ENCODE measurements at places on chromosomes 6 and 20.
A peak's percentile ranks its signal among the peaks of the same experiment; 100 is the strongest.

DNA sequence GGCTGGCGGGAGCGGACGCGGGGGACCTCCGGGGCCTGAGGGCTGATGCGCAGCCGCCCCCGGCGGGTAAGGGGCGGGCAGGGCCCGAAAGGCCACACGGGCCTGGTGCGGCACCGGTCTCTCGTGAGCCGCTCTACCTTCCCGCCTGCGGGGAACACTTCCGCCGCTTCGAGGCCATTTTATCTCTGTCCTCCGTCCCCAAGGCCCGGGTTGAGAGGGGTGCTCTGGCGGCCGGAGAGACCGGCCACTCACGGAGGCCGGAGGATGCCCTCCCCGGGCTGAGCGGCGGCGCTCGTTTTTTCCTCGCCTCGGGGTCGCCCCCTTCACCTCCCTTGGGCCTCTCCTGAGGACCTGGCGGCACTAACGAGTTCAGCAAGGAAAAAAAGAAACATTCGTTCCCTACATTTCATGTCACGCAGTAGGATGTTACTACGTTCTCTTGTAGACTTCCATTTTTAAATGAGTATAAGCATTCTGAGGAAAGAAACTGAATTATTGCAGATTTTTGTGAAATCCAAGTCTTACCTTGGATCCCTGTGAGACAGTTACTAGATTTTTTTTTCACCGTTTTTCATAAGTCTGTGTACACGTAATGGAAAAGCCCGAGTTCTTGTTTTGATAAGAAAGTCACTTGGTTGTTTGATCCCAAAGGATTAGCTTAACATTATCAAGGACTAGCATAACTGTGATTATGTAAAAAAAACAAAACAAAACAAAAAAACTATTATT lies 575 bp downstream of the WTAP start:
- no peak for DNase-seq

DNA sequence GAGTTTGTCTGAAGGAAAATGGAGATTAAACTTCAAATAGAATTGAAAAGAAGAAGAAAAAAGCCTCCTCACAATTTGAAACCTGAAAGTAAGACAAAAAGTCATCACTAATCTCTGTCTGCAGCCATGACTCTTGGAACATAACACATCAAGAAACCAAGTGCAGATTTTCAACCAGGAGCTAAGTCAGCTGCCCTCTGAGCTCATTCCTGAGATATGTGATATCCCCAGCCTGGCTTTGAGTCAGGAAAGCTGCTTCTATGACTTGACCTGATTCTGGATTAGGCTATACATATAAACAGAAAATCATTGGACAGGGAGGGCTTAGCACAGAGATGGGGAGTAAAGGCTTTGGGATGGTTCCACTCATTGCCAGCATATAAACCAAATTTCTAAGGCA lies 891.4 kb downstream of the TFAP2A start:
- no peak for DNase-seq

DNA sequence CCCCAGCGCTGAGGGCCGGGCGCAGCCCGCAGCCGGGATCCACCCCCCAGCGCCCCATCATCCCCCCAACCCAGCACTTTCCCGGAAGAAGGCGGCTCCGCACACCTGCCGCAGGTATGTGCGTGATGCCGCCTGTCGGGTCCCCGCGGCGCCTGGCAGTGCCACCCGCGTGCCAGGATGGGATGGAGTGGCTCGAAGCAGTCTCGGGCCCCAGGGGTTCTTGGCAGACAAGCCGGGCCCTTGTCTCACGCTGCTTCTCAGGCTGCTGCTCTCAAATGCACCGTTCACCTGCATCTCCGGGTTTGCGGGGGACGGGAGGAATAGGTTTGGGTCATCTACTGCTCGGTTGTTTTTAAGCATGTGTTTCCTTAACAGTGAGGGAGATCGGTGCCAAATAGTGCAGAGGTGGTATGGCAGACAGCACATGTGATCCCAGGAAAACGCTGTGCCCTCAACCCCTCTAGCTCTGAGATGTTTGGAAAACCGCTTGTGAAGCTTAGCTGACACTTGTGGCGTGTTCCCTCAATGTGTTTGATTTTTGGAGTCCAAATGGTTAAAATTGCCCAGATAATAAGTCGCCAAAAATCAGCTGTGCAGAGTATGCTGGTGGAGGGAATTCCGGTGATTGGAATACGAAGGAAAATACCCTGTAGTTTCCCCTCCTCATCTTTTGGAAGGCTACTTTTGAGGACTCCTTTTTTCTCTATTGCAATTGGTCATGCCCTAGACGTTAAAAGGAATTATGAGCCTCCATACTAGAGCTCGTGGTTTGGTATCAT lies 926 bp downstream of the MYLIP start:
- DNase-seq: peak; percentile 30

DNA sequence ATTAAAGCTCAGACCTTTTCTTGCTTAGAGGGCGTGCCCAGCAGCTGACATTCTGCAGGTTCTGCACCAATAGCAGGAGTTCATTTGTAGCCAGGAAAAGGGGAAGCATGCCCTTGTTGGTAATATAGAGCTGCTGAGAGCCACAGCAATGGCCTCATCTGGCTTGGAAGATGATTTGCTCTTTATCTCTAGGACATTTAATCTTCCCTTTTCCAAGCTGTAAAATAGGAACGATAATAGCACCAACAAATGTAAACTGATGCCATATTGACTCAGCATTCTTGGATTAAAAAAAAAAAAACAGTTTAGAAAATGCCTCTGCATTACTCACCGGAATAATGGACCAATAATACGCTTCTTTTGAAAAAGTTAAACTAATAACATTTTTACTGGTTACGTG lies 93.4 kb upstream of the SLC2A12 start:
- DNase-seq: no peak

GRCh38 chr6:21595285-21596144 lies 2.0 kb downstream of the SOX4 start:
- DNase-seq: peak; percentile 10

DNA sequence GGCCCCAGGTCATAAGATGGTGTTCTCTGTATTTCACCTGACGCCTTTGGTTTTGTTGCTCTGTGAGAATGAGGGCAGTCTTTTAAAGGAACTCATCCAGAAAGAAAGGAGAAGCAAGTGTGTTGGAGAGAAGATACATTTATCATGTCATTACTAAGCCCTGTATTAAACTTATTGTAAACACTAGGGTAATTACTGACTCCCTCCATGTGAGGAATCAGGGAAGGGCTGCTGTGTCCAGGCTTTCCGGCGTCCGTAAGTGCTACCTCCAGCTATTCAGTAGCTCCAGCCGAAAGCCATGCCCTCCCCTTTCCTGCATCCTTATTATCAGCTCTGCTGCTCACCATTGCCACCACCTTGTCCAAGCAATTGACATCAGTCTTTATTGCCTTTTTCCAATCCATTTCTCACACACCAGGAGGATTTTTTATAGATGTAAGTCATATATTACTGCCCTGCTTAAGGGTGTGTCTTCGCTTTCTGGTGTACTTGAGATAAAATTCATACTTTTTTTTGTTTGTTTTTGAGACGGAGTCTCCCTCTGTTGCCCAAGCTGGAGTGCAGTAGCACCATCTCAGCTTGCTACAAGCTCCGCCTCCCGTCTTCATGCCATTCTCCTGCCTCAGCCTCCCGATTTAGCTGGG lies 94.7 kb downstream of the RPP40 start:
- no peak for DNase-seq

Data from T-helper 2 cell (primary cell).